ENCODE measurements at places on chromosomes 1 and 21.

DNA sequence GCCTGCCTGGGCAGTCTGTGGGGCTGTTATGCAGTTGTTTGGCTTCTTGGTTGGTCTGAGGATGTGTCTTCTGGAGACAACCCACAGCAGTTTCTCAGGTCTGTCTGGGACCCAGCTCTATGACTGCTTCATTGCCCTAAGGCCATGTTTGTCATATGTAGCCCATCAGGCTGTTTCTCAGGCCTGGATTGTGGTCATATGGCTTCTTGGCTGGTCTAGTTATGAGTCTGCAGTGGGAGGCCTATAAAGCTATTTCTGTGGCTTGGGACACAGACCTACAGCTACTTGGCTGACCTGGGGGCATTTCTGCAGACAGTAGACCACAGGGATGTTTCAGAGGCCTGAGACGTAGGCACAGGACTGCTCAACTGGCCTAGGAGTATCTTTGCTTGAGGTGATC lies 41.5 kb downstream of the CHIA start:
- DNase-seq = no peak

GRCh38 chr1:3003039-3003940 lies 18.0 kb upstream of the ACTRT2 start:
- no peak for DNase-seq

GRCh38 chr1:155424091-155424490 lies 103.4 kb downstream of the RUSC1 start:
- DNase-seq = no peak

- no peak for DNase-seq
Observed at GRCh38 chr1:109269981-109270622, 12.8 kb downstream of the PSRC1 start.

GRCh38 chr1:76147917-76148316 lies 73.4 kb downstream of the ST6GALNAC3 start:
- no peak for DNase-seq

- peak; percentile 46 for DNase-seq
Observed at GRCh38 chr1:222634180-222635013, 16.5 kb downstream of the MIA3 start.

DNA sequence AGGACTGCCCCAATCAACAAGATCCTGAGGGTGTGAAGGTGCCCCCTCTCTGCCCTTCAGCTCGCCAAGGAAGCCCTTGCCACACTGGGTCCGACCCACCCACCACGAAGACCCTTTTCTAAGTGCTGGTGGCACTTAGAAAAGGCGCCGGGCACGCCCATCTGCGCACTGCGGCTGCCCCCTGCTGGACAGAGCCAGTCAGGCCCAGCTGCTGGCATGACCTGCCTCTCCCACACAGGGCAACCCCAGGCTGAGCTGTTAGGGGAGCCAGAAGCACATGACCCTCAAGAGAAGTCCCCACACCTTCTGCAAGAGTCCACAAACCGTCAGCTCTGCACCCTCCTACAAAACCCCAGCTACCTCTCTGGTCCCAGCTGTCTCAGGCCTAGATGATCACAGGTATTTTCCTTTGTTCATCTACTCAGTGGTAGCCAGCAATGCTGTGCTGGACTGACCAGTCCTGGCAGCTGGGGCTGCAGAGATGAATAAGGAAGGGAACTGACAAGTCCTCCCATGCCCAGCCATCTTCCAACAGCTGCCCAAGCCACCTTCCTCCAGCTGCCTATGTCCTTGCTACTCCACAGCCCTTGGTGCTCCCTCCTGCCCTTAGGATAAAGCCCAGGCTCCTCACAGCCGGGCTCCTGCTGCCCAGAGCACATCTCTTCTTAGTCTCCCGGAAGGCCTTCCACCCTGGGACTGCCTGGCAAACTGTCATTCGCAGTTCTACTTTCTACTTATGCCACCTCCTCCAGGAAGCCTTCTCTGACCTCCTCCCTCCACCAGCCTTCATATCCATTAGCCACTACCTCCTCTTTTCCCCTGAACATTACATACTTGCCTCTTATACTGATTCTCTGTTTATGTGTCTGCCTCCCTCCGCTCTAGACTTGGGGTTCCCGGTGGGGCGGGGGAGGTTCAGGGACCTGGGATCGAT lies 39.8 kb upstream of the ZC3H12A start:
- DNase-seq = peak; percentile 53

- no peak for DNase-seq
Observed at GRCh38 chr1:53892911-53893310, 1.1 kb upstream of the DIO1 start.

DNA sequence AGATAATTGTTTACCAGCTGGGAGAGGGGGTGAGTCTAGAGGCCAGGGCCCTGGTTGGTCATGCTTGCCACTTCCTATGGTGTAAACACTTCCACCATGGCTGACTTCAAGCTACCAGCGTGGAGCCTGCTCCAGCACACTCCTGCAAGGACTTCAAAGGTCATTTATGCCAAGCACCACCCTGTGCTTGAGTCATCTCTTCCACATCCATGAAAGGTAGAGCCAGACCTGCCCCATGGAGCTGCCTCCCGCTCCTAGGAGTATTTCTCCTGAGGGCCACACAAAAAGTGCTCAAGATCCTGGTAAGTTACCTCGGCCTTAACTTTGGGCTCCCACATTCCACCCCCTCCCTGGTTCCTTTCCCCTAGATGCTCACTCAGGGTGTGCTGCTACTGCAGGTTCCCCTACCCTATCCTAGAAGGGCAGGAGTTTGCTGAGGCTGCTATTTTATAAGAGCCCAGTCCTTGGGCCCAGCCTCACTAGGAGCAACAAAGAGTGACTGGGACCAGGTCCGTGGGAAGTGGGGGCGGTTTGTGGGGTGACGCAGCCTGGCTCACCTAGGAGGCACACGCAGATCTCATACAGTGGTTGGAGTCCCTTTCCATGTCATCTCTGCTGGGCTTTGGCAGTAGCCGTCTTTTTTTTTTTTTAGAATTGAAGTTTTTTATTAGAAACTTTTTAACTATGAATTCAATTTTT lies 2.4 kb downstream of the RAB7B start:
- no peak for DNase-seq

DNA sequence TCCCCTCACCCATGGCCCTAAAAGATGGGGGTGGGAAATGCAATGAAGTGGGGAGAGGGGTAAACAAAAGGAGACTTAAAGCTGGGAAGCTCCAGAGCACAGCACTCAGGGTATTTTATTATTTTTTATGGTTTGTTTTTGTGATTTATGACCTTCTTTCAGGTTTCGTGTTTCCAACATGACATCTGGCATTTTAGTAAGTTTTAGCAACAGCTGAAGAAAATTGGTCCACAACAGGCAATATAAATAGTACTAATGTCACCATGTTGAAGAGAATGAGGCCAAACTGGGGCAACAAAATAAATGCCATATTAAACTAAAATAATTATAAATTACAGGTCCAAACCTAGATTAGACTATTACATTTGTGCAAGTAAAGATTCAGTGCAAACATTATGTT lies 56.3 kb downstream of the TBX15 start:
- DNase-seq = peak; percentile 64

GRCh38 chr1:111734426-111734825 lies 4.8 kb downstream of the INKA2 start:
- no peak for DNase-seq

DNA sequence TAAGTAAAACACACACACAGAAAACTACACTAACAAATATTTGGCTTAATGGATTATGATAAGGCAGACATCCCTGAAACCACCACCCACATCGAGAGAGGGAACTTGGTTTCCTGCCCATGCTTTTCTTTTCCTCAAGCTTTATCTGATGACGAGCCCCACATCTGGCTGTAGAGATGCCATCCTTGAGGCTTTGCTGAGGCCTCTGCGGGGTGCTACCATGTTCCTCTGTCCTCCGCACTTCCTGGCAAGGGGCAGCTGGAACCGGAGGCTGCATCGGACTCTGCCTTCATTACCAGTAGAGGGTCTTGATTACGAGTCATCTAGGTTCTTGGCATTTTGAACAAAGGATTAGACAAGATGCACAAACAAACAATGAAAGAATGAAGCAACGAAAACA lies 21.7 kb upstream of the C1orf174 start:
- DNase-seq = no peak

DNA sequence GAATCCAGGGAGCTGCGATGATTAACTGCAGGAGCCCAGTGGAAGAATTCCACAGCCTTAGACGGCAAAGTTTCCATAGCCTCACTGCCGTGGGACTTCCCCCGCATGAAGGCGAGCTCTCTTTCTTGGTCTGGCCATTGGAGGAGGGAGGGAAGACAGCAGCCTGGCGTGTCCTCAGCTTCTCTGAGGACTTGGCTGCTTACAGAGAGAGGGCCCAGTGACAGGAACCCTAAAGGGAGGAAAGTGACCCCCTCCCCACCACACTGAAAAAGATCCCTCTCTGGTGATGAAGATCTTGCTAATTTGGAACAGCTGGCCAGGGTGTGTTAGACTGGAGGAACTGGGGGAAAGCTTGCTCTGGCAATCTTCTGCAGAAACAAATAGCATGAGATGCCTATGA lies 41.0 kb downstream of the ATP2B4 start:
- DNase-seq = no peak
